Peyer's patch (tissue), 4 donors: ENCODE measurements at places on chromosomes 12 and 14. TPM values are rescaled to one million over a fixed set of nuclear protein-coding genes. Genes with fewer than 3 reads are reported as not detected.

The PLD4 gene
- total RNA-seq = 4.1 TPM

The KERA gene
- total RNA-seq = not detected

GRCh38 chr12:118183155-118183554 lies 47.2 kb downstream of the PEBP1 start:
- DNase-seq = no peak

- no peak for DNase-seq
These were observed 667.2 kb downstream of the DIO2 start for GRCh38 chr14:79543967-79544697.

The FITM1 gene
- total RNA-seq = not detected

DNA sequence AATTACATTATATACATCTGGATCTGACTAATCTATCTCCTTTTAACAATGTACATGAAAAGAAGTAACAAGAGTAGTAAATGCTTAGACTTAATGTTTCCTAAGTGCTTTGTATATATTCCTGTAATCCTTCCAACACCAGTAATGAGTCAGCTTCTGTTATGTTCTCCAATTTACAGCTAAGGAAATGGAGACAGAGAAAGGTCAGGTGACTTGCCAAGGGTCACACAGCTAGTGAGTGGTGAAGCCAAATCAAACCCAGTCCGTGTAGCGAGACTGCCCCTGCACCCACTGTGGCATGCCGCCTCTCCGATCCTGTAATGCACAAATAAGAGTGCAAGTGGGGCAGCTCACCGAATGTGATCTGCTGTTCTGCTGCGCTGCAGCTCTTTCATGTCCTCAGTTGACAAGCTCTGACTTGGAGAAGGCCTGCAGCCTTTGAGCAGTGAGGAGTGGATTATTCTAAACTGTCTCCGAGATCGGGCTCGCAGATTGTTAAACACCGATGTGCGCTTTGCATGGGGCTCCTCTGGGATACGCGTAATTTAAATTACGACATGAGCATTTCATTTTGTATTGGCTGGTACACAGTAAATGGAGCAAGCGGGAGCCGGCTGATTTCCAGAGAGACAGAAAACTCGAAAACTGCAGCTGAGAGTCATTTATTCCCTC lies 65.1 kb upstream of the KTN1 start:
- no peak for DNase-seq

DNA sequence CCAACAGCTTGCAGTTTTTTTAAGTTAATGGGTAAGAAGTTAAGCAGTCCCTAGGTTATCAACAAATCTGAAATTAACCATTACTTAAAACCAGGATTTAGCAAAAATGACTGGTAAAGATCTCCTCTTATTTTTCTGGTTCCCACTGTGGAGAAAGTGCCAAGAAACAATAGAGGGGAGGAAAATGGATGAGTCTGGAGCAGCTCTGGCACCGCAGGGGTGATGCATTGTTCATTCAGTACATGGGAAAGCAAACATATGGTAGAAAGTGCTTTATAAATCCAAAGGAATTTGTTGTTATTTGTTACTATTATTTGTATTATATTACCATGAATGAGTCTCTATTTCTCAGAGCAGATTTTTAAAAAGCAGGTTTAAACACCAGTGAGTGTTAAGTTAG lies 92.2 kb downstream of the DYRK2 start:
- DNase-seq = no peak

GRCh38 chr12:32076941-32077340 lies 29.7 kb upstream of the BICD1 start:
- DNase-seq = no peak

DNA sequence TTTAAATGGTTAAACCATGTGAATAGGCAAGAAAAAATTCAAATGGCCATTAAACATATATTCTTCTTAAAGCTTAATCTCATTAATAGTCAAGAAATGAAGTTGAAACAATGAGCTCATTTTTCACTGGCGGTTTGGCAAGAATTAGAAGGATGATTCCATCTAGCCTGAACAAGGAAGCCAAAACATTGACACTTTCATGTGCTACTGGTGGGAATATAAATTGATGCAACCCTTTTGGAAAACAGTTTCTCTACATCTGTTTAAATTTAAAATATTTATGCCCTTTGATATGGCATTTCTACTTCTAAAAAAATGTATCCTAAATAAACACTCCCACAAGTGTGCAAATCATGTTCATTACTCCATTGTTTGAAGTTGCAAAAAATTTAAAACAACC lies 174.7 kb upstream of the HIF1A start:
- no peak for DNase-seq

DNA sequence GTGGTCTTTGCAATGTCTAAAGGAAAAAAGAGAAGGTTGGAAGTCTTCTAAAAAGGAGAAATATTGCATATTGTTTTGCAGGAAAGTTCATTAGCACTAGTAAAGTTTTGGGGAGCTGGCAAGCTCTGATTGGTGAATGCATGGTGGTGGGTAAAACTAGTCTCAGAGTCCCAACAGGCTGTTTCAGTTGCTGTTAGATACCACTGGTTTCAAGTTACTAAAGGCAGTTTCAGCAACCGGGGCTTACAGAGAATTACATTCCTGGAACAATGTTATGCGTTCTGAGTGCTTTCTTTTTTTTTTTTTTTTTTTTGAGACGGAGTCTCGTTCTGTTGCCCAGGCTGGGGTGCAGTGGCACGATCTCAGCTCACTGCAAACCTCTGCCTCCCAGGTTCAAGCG lies 208.2 kb downstream of the EPS8 start:
- DNase-seq = no peak

DNA sequence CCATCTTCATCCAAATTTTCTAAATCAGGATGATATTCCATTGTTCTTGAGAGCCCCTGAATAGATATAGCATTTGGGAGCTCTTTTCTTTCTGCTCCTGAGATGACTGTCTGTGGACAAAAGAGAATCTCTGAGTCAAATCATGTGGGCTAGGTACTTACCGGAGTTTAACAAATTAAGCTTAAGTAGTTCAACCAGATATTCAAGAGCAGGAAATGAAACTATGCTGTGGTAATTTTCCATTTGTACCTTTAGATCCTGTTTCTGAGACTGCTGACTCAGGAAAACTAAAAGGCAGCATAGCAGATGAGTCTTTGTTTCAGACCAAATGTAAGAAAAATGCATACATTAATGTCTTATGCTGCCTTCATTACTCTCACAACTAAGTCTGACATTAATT lies at the start of gene CLEC7A:
TSS of gene CLEC7A (minus strand) at position 158 of the 400 bp plus-strand sequence. CDS start at position 41, 117 bp downstream.
- no peak for DNase-seq

DNA sequence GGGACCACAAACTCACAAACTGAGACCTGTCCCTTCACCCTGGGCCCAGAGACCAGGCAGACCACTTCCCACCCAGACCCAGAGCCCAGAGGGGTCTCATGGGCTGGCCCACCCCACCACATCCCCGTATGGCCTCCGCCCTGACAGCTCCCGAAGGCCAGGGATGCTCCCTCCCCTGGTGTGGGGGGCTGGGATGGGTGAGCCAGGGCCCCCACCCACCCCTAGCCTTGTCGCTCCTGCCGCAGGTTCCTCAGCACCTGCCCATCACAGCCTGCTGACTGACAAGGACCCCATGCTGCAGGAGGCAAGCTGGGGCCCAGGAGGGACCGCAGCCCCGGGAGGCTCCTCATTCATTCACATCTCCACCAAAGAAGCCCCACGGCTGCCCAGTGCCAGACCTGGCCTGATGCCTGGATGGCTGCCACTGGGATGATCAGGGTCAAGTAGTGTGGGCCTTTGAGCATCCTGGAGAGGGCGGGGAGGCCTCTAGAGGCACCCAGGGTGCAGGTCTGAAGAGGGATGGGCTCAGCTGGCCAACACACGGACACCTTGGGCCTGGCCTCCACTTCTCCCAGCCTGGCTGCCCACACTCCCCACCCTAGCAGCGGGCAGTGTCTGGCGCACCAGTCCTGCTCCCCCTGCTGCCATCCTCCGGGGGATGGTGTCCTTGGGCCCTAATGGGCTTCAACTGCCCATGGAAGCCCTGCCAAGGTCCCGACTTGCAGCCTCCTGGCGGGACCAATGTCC lies 24.7 kb upstream of the GPR132 start:
- peak; percentile 46 for DNase-seq

GRCh38 chr12:14853961-14854360 lies 10.6 kb upstream of the ART4 start:
- DNase-seq = no peak

DNA sequence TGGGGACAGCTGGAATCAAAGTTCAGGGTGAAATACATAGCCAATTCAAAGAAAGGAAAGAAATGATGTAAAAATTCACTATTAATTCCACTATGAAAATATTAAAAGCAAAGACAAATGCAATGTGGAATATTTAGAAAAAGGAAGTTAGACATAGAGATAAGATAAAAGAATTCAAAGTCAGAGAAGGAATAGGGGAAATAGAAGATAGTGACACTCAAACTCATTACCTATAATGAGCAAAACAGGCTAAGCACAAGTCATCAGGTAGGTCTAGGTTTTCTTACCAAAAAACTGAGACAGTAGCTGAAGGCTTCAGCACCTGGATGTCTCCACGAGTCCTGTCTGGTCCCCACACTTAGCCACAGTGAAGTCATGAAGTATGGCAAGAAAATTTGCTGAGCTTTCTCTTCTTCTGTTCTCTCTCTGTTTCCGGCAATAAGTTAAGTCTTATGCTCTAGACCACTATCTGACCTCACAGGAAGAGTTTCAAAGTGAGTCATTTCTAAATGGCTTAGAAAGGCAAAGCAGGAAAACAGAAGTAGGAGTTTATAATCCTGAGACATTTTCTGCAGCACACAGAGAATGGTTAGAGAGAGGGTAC lies at the start of gene C3AR1:
TSS of gene C3AR1 (minus strand) at position 369 of the 604 bp plus-strand sequence. CDS start 6,174 bp downstream, outside the sequence.
- peak; percentile 79 for DNase-seq

The PRKAB1 gene
- total RNA-seq = 119 TPM

DNA sequence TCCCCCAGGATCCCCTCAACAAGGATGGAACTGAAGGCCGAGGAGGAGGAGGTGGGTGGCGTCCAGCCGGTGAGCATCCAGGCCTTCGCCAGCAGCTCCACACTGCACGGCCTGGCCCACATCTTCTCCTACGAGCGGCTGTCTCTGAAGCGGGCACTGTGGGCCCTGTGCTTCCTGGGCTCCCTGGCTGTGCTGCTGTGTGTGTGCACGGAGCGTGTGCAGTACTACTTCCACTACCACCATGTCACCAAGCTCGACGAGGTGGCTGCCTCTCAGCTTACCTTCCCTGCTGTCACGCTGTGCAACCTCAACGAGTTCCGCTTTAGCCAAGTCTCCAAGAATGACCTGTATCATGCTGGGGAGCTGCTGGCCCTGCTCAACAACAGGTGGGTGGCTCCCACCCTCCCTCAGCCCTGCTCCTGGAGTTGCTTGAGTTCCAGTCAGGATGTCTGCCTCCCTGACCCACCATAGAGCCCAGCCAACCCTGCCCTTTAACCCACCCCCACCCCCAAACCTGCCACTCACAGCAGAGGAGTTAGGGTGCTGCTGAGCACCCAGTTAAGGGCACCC lies 1.4 kb downstream of the ASIC1 start:
- no peak for DNase-seq

DNA sequence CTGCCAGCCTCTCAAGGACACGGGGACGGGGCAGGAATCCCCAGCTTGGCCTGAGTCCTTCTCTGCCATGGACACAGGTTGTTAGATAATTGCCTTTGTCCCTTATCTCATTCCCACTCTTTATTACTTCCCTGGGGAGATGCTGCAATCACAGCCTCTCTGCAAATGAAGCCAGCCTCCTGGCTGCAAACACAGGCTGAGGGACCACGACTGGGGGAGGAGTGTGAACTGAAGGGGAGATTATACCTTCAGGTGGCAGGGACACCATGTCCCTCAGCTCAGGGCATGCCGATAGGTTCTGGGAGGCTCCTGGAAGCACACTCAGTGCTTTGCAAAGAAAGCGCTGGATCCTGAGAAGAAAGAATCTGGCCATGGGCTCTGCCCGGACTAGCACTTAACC lies 16.1 kb upstream of the CHGA start:
- DNase-seq = no peak

The GUCY2C gene
- 137 TPM for total RNA-seq

The USP44 gene
- 2.9 TPM for total RNA-seq

The CISTR gene
- total RNA-seq = not detected

The DUSP16 gene
- total RNA-seq = 44.9 TPM

The TRHDE gene
- 16.6 TPM for total RNA-seq

The ACVR1B gene
- 9.1 TPM for total RNA-seq

- DNase-seq = no peak
These were observed 16.1 kb downstream of the DIO3 start for GRCh38 chr14:101577221-101577909.

GRCh38 chr12:41174602-41175001 lies 13.5 kb upstream of the PDZRN4 start:
- DNase-seq = no peak

DNA sequence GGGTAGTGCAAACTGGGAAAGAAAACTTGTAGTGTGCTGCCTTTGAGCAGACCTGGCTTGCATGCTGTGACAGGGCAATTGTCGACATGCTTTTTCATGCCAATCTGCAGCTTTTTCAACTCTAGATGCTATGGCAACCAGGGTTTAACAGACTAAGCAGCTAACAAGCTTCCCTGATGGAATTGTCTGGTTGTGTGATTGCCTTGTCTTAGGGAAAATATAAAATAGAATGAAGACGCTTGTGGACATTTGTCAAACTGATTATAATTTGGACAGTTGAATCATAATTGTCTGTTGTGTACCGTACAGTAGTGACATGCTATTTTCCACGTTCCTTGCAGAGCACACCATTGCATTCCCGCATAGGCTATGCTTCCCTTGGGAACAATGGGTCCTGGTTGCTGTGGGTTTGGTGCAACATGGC lies 113.0 kb downstream of the FOXG1 start:
- DNase-seq = no peak

DNA sequence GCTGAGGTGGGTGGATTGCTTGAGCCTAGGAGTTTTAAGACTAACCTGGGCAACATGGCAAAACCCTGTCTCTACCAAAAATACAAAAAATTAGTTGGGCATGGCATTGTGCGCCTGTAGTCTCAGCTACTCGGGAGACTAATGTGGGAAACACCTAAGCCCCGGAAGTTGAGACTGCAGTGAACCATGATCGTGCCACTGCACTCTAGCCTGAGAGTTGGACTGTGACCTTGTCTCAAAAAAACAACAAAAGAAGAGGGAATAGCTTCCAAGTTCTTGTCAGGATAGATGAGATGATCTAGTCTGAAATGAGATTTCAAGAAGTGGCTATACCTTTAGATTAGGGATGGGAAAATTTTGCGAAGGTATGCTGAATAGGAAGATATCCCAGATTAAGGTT lies 14.8 kb upstream of the C12orf50 start:
- no peak for DNase-seq
